Transverse colon (tissue), 4 donors: ENCODE measurements at places on chromosomes 1 and 21. TPM values are rescaled to one million over a fixed set of nuclear protein-coding genes. Genes with fewer than 3 reads are reported as not detected.

The FNDC5 gene
- total RNA-seq: not detected

The MTF2 gene
- total RNA-seq: 28.9 TPM

The HHAT gene
- 6.7 TPM for total RNA-seq

The GJA8 gene
- not detected for total RNA-seq

The CCDC181 gene
- total RNA-seq: not detected

The TMPRSS2 gene
- 516 TPM for total RNA-seq

The APCS gene
- total RNA-seq: not detected

The AQP10 gene
- not detected for total RNA-seq

The TAS1R1 gene
- total RNA-seq: not detected

The WNT3A gene
- total RNA-seq: not detected

The WDR64 gene
- total RNA-seq: not detected

The MATN1 gene
- not detected for total RNA-seq

The HYI gene
- 126 TPM for total RNA-seq

The TENT5C gene
- 3.4 TPM for total RNA-seq

The MCOLN3 gene
- total RNA-seq: 7.6 TPM

The HORMAD1 gene
- not detected for total RNA-seq

The GJA9 gene
- total RNA-seq: not detected

The C1orf226 gene
- 13.1 TPM for total RNA-seq

The KRTAP19-8 gene
- not detected for total RNA-seq

The CNIH3 gene
- total RNA-seq: not detected
